Activated T-helper 17 cell treated with anti-CD3 and anti-CD28 coated beads, Interleukin-2, amount 50 U/mL, for 72 hours (primary cell): ENCODE measurements at places on chromosomes 16 and 17. TPM values are rescaled to one million over a fixed set of nuclear protein-coding genes. Genes with fewer than 3 reads are reported as not detected.

- no peak for ATAC-seq
These were observed 2.1 kb downstream of the NHERF1 start for GRCh38 chr17:74750327-74751069.

DNA sequence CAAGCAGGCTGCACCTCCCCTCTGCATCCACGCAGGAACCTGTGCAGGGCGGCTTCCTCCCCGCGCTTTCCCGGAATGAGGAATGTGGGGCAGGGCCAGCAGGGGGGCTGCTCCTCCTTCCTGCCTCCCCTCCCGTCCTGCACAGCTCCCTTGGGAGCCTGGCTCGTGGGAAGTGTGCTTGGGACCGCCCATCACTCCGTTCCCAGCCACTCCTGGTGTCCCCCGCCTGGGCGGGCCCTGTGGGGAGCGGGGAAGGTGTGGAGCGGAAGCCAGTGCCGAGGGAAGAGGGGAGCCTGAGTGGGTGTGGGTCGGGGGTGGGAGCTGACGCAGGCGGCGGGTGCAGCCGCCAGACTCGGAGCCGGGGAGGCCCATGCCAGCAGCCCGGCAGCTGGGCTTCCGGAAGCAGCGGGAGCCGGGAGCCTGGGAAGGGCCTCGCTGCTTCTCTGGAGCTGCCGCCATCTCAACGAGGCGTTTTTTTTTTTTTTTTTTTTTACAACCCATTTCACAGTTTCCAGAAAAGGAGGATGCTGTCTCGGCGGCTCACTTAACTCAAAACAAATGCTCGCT is 24.1 kb downstream of the BAHCC1 start:
- ATAC-seq, result no peak

- ATAC-seq, result no peak
These were observed 6.8 kb upstream of the ADCY7 start for GRCh38 chr16:50259334-50260205.

The TEX14 gene
- 0.32 TPM for total RNA-seq

GRCh38 chr17:3556916-3557767 is 470 bp downstream of the TRPV3 start:
- ATAC-seq, result no peak

DNA sequence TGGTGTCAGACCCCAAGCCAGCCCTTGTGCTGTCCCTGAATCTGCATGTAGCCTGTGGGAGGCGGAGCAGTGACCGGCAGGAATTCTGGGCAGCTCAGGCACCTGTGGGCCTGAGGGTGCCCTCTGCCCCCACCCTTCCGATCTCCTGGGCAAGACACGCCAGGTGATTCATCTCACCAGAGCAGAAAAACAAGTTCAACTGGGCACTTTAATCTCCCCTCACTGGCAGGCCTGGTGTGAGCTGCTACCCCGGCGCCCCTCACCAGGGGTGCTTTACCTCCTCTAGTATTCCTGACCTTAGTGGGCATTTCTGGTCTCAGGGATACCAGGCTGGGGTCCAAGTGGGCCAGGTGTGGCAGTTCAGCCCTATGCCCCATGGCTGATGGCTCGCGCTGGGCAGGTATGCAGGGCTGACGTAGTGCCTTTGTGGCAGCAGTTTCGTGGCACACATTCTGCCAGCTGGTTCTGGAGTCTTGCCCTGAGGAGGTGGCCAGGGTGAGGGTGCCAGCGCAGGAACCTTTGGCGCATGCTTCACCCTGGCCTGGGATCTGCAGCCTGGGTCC is 6.0 kb downstream of the ERBB2 start:
- ATAC-seq, result no peak

DNA sequence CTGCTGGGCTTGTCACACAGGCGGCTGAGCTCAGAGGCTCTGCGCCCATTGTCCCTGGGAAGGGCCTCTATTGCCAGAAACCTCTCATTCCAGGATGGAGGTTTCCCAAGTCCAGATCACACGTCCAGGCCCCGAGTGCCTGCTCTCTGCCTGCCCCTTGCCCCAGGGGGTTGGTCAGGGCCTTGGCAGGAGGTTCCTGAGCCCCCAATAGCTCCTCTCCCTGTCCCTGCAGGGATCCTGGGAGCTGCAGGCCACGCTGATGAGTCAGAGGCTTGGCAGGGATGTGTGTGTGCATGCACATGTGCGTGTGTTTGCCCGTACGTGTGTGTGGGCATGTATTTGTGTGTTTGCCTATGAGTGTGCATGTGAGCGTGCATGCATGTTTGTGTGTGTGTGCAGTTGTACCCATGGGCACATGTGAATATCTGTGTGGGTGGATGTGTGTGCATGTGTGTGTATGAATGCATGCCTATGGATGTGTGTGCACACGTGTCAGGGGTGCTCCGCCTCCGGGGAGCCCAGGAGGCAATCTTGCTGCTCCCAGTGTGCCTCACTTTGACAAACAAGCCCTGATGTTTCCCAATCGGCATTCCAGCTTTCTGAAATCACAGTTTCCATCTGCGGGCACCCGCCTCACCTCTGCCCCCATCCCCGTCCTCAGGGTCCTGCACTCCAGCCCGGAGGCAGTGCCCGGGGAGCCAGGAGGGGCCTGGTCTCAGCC is 98.4 kb upstream of the GSE1 start:
- ATAC-seq, result no peak

DNA sequence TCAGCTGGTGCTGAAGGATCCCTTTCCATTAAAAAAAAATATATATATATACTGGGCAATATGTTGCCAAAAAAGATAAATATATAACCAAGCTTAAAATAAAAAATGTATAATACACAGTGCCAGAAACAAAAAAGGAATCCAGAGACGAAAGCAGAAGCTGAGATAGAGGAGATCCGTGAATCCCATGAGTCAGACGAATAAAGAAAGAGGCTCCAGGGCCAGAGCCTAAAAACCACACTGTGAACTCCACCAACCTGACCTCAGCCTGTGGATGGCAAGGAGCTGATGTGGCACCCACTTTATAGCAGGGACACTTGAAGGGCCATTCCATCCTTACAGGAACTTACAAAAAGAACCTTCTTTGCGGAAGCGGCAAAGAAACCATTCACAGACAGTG is 34.8 kb downstream of the PITPNM3 start:
- no peak for ATAC-seq

GRCh38 chr17:42642336-42642735 is 16.7 kb upstream of the TUBG2 start:
- no peak for ATAC-seq

GRCh38 chr17:66025551-66025950 is 166.4 kb downstream of the CEP112 start:
- ATAC-seq, result no peak

DNA sequence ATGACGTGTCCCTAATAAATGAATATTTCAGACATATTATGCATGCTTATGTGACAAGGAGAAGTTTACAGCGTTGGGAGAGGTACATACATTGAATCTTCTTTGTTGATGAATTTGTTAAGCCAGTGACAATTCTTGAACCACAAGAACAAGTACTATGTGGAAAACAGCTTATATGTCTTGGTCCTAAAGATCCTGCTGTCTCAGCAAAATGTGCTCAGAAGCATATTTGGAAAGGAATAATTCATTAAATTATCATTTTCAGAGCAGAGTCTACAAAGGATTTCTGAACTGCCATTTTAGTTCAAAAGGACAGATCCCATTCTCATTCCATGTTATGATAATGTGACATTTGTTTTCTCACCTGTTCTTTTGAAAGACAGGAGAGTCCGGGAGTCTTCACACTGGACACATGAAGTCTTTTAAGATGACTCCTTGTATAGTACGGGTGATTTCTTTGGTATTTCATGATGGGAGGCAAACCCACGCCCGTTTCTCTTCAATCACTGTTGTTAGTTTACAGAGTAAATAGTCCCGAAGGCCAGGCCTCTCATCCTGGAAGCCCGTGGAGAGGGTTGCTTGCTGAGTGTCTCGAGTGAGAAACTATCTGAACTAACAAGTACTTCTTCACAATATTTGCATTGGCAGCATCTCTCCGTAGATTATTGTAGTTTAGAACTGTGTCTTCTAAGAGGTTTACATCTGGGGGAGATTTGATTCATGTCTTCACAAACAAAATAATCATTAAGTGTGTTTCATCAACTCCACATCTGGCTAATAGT is 26.7 kb downstream of the VPS35L start:
- no peak for ATAC-seq

DNA sequence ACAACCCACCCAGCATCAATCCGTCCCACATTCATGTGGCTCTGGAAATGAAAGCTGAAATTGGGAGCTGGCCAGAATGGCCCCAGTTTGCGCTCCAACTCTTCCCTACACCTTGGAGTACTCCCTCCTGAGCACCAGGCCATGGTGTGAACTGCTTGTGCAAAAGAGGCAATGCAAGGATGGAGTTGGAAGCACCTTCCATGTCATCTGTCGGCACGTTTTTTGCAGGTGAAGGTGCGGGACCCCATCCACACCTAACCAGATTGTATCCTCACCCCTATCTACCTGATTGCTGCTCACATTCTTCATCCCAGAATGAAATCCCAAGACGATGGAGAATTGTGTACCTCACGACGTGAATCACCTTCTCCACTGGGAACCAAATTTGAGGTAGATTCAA is 136.6 kb upstream of the WSB1 start:
- no peak for ATAC-seq

GRCh38 chr16:73572135-73572828 is 524.4 kb upstream of the ZFHX3 start:
- ATAC-seq, result no peak

- no peak for ATAC-seq
These were observed 23.0 kb upstream of the SMG8 start for GRCh38 chr17:59186850-59187249.

The KRT13 gene
- total RNA-seq, result not detected

GRCh38 chr17:48457080-48457836 is 27.2 kb upstream of the SKAP1 start:
- peak; percentile 57 for ATAC-seq

The OSGIN1 gene
- total RNA-seq, result 2.5 TPM

The MYH13 gene
- total RNA-seq, result not detected

DNA sequence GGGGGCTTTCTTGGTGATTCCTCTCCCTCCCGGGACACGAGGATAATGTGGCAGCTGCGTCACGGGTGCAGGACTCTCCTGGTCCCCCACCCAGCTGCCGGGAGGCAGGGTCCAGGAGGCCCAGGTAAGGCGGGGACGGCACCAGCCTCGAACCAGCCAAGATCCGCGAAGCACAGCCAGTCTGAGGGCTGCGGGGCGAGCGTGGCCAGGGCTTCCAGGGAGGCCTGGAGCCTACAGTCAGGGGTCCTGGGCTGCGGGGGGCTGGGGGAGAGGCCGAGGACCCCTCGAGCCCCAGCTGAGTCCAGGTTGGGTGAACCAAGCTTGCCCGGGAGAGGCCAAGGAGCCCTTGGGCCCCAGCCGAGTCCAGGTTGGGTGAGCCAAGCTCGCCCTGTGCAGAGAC is 10.0 kb downstream of the TPSD1 start:
- ATAC-seq, result no peak

DNA sequence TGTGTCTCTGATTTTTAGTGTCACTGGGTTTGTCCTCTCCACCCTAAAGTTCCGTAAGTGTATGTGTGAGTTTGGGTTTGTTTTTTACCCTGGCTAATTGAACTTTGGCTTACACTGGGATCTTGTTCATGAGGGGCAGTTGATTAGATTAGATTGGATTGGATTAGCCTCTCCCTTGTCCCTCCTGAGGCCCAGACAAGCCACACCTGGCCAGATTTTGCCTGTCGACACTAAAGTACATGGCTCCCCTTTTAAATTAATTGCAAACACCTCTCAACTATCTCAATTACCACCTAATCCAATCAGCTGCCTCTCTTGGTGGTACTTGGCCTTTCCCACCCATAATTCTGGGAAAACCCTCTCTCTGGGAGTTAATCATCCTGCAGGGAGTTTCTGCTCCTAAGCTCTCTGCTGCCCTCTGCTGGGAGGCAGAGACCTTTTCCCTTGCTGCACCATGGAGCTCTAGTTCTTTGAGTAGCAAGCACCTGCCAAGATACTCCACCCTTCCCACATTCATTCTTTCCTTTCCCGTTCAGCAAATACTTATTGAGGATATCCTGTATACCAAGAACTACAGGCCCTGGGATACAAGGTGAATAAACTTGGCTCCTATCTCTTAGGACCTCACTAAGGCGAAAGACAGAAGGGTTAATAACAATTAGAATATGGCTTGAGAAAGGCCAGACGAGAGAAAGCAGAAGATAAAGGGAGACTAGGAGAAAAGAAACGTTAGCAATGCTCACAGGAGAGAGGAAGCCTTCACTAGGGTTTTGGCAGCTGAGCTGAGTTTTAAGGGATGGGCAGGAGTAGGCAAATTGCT is 60.0 kb upstream of the MPHOSPH6 start:
- peak; percentile 40 for ATAC-seq

The KRT34 gene
- total RNA-seq, result not detected

The C17orf78 gene
- total RNA-seq, result not detected

DNA sequence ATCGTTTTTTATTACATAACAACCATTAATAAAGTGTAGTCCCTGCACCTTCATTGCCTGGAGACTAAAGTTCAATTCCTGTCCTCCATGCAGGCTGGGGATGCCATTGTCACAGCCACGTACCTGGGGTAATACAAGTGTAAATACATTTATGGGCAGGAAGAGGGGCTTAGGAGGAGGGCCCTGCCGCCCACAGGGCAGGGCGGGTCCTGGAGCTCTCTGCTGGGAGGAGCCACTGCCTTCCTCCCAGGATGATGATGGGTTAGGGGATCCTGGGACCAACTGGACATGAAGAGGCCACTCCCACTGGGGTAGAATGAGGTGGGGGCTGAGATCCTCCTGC is 44.1 kb upstream of the SLC38A10 start:
- no peak for ATAC-seq

GRCh38 chr16:16798504-16798903 is 419.6 kb downstream of the NPIPA7 start:
- ATAC-seq, result no peak

DNA sequence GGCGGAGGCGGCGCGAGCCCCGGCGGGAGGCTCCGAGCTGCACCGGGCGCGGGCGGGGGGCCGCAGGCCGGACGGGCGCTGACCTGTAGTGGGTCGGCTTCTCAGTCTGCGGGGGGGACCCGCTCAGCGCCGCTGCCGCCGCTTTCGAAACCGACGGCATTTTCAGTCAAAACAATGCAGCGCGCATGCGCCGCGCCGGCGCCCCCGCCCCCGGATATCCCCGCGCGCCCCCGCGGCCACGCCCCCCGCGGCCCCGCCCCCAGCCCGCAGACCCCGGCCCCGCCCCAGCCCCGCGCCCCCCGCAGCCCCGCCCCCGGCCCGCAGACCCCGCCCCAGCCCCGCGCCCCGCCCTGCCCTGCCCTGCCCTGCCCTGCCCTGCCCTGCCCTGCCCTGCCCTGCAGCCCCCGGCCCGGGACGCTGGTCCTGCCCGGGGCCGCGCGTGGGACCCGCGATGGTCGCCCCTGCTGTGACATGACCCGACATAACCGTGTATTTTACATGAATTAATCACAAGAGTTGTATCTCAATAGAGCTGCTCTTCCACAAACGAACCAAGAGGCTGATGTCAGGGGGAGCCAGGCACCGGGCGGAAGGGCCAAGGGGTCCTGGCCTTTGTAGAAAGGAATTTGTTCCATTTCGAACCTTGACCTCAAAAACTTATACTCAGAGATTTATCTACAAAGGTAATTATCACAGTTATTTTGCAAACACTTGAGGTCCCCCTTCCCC is at the start of gene UNKL:
Gene UNKL (minus strand): TSS at position 173 of the 729 bp plus-strand sequence. CDS start 13 bp downstream, at position 160.
- peak; percentile 73 for ATAC-seq

DNA sequence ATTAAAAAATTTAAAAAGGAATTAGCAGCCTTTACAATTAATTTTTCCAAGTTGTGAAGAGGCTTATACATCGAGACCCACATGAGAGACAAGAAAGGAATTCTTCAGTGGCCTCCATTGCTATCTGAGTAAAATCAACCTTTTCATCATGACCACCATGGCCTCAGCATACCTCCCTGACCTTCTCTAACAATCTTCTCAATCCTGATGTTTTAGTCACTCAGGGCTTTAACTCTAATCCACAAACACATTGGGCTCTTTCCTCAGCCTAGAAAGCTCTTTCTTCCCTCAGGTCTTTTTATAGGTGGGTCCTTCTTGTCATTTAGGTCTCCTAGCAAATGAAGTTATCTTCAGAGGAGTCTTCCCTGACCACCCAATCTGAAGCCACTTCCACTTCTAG is 46.4 kb downstream of the SPOP start:
- no peak for ATAC-seq
